Aorta (tissue), 5 donors: ENCODE measurements at places on chromosomes 7 and 10. TPM values are rescaled to one million over a fixed set of nuclear protein-coding genes. Genes with fewer than 3 reads are reported as not detected.

DNA sequence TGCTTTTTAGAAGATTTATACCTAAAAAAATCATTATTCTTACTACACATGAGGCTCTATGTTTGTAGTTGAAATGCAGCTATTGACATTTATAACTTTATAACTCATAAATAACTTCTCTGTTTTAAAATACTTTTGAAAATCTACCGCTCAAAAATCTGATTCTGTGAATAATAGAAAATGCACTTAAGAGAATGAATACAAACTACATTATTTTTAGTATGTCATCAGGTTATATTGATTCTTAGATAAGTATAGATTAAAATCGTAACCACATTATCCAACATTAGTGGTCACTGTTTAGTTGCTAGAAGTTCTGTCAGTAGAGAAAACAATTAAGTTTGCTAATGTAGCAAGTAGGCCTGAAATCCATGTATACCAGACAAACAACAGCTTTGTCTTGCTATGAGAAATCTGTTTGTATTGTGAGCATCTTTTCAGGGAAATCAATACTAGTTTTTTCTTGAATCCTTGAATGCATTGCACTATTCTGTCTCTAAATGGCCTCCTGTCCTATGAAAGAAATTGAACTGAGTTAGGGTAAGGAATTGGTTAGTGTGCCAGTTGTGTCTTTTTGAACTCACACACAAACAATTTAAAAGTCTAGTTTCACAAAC is 116.5 kb upstream of the HDAC9 start:
- no peak for DNase-seq

DNA sequence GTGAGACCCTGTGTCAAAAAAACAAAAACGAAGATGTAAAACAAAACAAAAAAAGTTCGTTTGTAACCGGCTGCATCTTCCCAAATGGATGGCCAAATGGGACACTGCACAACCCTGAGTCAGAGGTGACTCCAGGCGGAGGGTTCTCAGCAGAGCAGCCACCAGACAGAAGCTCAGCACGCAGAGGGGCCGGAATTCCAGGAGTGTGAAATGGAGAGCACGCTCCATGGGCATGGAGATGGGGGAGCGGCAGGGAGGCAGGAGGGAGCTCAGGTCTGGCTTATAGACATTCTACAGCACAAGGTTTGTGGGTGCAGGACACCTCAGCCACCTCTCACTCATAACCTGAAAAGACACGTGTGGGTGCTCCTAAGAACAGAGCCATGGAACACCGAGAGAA is 227.0 kb downstream of the MAD1L1 start:
- DNase-seq = peak; percentile 30

- no peak for DNase-seq
Measured at GRCh38 chr10:93954726-93955363, 38.9 kb upstream of the PLCE1 start.

DNA sequence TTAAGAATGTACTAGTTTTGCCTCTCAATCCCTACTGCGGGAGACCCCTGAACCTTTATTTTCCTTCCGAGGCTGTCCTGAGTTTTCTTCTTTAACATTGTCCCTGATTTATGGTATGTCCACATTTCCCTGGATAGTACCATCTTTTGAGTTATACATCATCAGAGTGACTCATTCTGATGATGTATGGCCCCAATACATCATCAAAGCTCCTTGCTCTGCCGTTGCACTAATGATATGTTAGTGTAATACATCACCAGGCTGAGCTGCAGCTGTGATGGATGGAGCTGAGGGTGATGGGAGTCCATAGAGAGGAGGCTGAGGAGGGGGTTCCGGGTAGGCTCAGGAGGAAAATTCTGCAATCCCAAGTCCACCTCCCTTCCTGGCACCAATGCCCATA is 986.5 kb downstream of the KCNMA1 start:
- DNase-seq = no peak

The C10orf71 gene
- 0.09 TPM for total RNA-seq

The PRF1 gene
- 6.1 TPM for total RNA-seq

GRCh38 chr10:86216886-86217285 is 149.7 kb downstream of the GRID1 start:
- peak; percentile 49 for DNase-seq

DNA sequence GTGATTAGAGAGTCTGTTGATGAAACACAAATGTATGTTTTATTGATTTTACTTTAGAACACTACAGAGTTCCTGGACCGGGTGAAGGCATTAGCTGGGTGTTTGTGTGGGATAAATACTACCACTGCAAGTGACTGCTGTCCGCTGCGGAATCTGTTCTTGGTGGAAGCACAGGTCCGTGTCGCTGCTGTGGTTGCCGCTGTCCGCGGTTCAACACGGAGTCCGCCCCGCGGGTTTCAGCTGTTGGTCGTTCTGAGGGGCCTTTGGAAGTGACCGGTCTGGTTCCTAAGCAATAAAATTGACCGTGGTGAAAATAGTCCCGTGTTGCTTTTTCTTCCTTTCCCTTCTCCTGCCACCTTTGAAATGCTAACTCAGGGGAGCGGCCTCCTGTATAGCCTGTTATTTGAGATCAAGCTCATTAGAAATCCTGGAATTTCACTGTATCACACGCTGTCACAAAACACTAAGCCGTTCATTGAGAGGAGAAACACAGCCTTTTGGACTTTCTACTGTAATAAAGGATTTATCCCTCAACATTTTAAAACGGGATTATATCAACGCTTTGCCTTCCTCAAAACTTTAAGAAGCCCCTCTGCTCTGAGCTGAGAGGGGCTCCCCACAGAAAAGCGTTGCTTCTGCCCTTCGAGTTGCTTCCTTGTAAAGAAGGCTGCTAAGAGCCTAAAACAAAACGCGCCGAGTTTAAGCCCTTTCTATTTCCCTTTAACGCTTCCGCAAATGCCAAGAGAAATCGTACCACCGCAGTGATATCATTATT is 2.6 kb downstream of the NKX6-2 start:
- DNase-seq = no peak

The VAX1 gene
- total RNA-seq = not detected

DNA sequence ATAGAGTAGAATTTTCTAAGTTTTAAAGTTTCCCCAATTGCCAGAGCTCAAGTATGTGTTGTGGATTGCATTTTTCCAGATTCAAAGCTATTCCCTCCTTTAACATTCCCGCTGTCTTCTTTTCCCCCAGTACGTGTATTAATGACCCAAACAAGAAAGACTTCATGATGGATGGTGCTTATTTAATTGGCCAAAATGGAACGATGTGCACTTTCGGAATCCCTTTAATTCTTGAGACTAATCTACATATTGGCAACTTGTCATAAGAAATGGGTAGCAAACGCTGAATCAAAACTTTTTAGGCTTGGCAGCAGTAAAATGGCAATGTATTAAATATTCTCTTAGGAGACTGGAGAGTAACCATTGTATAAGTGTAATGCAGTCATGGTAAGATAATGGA is 753.2 kb downstream of the LRMDA start:
- DNase-seq = no peak

DNA sequence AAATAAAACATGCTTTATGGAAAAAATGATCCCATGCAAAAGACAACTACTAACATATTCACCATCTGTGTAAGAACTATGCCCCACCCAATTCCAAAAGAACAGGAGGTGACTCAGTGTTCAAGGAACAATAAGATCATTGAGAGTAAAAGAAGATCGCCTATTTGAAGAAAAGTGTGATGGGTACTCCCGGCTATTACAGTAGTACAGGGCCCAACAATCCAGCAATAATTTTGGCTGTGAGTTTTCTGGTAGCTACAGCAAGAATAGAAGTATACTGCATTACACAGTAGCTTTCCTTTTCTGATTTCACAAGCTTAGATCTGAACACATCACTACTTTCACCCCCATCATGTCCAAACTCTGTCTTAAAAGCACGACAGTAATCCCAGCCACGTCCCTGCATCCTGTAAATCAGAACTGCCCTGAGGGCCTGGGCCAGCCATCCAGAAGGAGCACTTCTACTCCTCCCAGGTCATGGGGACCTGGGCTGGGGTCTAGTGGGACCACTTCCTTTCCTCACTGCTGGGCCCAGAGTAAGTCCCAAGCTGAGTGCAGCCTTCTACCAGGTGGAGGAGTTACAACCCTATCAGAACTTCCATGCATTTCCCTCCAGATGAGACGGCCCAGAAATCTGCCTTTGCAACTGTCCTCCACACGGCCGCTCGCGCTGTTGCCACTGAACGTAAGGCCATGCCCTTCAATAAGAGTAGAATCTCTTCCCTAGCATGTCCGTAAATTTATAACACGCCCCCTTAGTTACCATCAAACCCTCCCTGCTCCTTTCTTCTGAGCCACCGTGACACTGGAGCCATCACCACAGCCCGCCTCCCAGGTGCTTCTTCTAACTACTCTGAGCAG is 7.9 kb downstream of the ESYT2 start:
- no peak for DNase-seq

The DKK1 gene
- total RNA-seq = 2.4 TPM

DNA sequence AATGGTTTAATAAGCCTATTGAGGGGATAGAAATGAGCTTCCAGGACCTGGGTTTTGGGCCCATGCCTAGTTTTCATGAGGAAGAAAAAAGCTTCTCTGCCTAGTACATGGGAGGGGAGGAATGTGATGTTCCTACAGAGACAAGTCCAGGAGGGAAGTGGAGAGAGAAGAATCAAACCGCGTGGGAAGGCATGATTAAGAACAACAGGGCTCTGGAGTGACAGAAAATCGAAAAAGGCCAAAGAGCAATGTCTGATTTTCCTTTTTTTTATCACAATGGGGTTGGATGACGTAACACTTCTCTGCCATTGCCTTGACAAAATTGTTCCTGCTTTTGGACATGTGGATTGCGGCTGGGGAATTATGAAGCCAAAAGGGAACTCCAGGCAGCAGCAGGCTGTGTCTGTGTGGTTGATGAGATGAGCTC is 258.6 kb downstream of the CXCL12 start:
- no peak for DNase-seq

DNA sequence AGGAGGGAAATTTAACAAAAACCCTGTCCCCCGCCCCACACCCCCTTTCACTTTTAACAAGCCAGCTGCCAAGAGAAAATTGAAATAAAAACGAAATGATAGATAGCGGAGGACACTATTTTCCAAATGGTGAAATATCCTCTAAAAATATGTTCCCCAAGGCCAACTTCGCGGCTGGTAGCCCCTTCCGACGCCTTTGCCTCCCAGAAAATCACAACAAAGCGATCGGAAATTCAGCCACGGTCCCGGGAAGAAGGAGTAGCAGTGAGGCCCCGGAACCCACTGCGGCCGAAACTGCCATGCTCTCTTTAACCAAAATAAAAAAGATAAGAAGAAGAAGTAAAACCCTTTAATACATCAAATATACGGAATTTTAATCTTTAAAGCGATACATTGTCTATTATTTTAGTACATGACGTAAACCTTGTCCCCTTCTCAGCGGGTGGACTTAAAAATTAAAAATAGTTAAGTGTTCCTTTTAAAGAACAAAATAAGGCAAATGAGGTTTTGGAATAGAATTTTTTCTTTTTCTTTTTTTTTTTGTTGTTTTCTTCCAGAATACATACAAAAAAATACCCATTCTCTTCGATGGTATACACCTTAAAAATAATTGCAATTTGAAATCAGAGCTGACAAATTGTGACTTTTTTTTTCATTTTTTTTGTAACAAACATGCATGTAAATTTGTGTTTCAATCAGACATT is 3.9 kb downstream of the ZNF503 start:
- DNase-seq = no peak
